COR-L47 (cell line): ENCODE measurements at places on chromosomes 12 and 14.
A peak's percentile ranks its signal among the peaks of the same experiment; 100 is the strongest.

- DNase-seq, result no peak
Measured at GRCh38 chr14:80567905-80568536, 356.7 kb upstream of the DIO2 start.

- peak; percentile 59 for DNase-seq
Measured at GRCh38 chr14:104864267-104865080, 594 bp upstream of the CEP170B start.

- DNase-seq, result no peak
Measured at GRCh38 chr12:109524466-109525278, 47.2 kb downstream of the UBE3B start.

- peak; percentile 61 for DNase-seq
Measured at GRCh38 chr14:104731320-104732294, 7.6 kb downstream of the ADSS1 start.

DNA sequence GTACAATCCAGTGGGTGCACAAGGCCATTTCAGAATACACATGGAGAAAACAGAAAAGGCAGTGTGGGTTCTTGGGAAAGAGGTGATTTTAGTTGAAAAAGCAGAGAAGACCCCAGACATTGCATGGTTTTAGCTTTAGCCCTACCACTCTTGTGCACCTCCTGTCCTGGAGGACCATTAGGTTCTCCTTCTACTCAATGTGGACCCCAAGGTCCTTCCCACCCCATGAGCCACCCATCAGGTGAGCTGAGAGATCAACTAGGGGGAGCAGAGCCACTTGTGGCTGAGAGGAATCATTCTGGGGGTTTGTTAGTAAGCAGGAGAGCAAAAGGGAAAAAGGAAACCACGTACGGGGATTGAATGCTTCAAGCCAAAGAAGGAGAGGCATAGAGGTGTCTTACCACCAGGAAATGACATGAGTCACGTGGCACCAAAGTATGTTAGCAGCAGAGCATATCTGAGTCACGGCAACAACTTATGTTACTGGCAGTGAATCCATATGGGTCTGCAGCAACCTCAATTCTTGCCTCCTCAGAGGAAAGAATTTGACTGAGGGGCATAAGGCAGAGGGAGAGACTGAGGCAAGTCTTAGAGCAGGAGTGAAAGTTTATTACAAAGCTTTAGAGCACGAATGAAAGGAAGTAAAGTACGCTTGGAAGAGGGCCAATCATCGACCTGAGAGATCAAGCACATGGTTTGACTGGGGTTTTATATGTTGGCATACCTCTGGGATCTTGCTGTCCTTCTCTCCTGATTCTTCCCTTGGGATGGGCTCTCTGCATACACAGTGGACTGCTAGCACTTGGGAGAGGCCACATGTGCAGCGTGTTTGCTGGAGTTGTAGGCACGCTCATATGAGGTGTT is 73.9 kb downstream of the HSD17B6 start:
- DNase-seq, result no peak

DNA sequence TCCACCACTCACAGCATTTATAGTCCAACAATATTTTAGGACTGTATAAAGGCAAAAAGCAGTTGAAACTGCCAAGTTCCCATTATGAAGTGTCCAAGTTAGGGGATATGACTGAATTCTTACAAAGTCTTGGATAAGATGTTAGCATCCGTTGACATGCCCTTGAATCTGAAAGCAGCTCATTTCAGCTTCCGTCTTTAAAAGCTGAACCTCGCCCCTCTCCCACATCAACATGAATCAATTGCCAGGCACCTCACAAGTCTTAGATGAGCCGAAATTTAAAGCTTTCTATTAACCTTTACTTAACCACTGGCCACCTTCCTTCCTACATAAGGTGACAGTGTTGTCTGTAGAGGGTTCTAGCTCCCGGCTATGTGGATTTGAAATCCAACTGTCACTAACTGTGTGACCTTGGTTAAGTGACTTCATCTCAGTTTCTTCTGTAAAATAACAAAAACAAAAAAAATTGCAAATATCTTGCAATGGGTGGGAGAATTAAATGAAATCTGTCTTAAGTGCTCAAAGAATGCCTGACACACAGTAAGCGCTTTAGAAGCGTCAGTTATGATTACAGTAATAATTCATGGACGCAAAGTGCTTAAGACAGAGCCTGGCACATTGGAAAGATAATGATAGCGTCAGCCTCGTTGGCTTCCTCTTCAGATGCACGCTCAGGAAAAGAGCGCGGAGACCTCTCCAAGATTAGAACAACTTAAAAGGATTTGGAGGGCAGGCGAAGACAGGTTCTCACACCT is 1.2 kb downstream of the PPP1CC start:
- no peak for DNase-seq

- no peak for DNase-seq
Measured at GRCh38 chr12:51174501-51174900, 1.6 kb upstream of the TFCP2 start.

DNA sequence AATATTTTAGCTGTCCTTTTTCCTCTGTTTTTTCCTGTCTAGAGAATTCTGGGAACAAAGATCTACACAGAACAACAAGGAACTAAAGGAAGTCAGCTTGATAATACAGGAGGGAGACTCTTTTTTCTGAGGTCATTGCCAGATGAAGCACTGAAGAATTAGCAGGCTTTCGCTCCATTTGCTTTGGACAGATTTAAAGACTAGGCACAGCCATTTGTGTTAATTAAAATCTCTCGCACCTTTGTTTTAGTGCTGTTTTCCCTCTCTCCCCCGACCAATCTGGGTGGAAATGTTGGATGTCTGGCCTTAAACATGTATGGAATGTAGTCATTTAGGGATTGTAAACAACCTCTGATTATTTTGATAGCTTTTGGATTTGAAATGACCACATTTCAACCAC is 9.6 kb upstream of the GPHN start:
- no peak for DNase-seq

DNA sequence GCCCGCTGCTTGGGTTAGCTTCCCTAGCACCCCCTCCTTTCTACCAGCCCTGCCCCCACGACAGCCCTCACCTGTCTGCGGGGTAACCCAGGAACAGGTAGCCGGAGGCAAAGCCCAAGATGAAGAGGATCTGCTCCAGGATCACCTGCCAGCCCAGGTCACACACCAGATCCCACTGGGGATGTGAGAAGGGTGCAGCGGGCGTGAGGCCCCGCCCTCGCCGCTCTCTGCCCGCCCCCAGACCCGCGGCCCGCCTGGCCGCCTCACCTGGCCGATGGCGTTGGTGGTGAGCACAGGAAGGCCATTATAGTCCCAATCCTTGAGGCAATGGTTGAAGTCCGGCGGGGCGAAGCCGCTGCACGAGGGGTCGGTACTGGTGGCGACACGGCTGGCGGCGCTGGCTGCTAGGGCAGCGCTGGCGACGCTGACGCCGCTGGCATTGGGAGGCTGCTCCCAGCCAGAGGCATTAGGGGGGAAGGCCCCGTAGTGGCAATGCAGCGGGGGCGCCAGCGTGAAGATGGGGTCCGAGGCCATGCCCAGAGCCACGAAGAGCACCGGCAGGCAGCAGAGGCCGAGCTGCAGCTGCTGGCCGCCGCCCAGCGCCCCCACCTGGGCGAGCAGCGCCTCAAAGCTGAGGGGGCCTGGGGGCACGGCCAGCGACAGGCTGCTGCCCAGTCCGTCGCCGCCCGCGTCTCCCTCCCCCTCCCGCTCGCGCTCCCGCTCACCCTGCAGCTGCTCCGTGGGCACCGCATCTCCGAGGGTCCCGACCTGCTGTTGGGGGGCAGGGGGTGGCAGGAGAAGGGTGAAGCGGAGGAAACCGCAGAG is 794 bp downstream of the SLC22A17 start:
- peak; percentile 38 for DNase-seq
